ENCODE measurements at places on chromosomes 2 and 18. TPM values are rescaled to one million over a fixed set of nuclear protein-coding genes. Genes with fewer than 3 reads are reported as not detected.

- H3K4me3 ChIP-seq, result no peak overlapping the region
- H3K27me3 ChIP-seq, result no peaks in the 10 kb centered on the region
- no peak overlapping the region for H3K27ac ChIP-seq
- H3K4me1 ChIP-seq, result no peaks in the 10 kb centered on the region
- H3K36me3 ChIP-seq, result no peaks in the 10 kb centered on the region
- no peak for DNase-seq
These were observed 48.9 kb upstream of the LRP1B start for GRCh38 chr2:142179686-142180085.

DNA sequence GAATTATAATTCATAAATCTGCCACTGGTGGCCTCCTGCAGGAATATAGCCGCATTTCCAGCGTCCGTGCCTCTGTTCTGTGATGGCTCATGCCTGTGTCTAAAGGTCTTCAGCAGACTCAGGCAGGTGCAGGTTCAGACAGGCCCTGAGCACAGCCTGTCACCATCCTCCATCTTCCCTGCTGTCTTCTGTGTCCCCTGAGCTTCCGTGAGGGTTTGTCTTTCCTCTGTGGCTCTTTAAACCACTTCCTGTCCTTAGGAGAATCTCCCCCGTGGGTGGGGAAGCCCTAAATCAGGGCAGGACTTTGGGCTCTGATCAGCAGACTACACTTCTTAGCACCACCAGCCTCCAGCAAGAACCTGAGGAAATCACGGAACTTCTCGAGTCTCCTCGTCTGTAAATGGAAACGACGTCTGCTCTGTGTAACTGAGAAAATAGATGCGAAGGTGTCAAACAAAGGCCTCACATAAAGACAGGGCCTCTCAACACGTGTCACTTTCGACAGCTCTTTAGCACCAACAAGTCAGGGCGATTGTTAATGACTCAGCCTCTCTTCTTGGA lies 24.1 kb upstream of the NFATC1 start:
- no peaks in the 10 kb centered on the region for H3K36me3 ChIP-seq
- peak overlapping the region; percentile 59 for H3K27ac ChIP-seq
- no peaks in the 10 kb centered on the region for H3K27me3 ChIP-seq
- no peak for DNase-seq
- peaks cover 17% of the 10 kb centered on the region for H3K4me1 ChIP-seq

GRCh38 chr18:35491700-35492077 lies 6.1 kb downstream of the INO80C start:
- H3K27ac ChIP-seq, result no peak overlapping the region
- peaks cover 28% of the 10 kb centered on the region for H3K4me1 ChIP-seq
- DNase-seq, result no peak
- H3K27me3 ChIP-seq, result no peaks in the 10 kb centered on the region
- H3K36me3 ChIP-seq, result peaks cover 4% of the 10 kb centered on the region

GRCh38 chr2:23448906-23449305 lies 63.9 kb downstream of the KLHL29 start:
- H3K4me1 ChIP-seq, result peaks cover 5% of the 10 kb centered on the region
- DNase-seq, result no peak
- peaks cover 33% of the 10 kb centered on the region for H3K27me3 ChIP-seq
- no peak overlapping the region for H3K4me3 ChIP-seq

DNA sequence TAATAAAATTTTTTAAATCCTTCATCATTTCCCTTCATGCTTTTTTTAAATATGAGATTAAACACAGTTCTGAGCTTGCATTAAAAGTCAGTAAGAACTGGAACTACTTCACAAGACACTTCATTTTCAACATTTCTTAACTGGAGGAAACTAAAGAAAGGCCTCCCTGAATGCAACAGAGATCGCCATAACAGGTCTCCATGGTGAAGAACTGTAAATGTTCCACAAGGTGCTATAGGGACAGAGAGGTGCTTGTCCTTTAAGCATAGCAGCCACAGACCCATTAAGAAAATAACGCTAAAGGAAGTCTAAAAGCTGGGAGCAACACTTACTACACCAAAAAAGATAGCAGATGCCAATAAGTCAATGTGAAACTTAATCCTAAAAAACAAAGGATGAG lies 8.5 kb downstream of the STAM2 start:
- H3K27me3 ChIP-seq, result no peaks in the 10 kb centered on the region
- H3K4me3 ChIP-seq, result no peak overlapping the region
- H3K27ac ChIP-seq, result no peak overlapping the region
- H3K4me1 ChIP-seq, result peaks cover 26% of the 10 kb centered on the region

GRCh38 chr2:56325661-56326345 lies 142.0 kb downstream of the CCDC85A start:
- no peaks in the 10 kb centered on the region for H3K27me3 ChIP-seq
- H3K27ac ChIP-seq, result no peak overlapping the region
- H3K4me3 ChIP-seq, result no peak overlapping the region
- no peaks in the 10 kb centered on the region for H3K36me3 ChIP-seq

DNA sequence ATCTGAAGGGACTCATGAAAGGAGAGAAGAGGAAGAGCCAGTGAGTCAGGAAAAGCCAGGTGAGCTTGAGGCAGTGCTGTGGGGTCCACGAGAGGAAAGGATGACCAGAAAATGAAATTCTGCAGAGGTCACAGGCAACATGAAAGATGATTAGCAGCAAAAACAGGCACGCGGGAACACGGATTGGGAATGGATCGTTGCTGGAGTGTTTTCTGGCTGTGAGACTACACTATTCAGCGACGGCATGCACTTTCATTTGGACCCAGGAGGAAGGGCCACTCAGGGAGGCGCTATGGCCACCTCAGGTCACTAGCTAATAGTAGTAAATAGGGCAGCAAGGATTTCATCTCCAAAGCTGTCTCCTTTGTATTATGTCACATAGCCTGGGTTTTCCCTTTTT lies 44.8 kb downstream of the ZNF532 start:
- H3K27me3 ChIP-seq, result peaks cover 37% of the 10 kb centered on the region
- DNase-seq, result no peak
- peaks cover 23% of the 10 kb centered on the region for H3K4me1 ChIP-seq
- no peak overlapping the region for H3K4me3 ChIP-seq
- H3K36me3 ChIP-seq, result peaks cover 3% of the 10 kb centered on the region
- H3K27ac ChIP-seq, result no peak overlapping the region

DNA sequence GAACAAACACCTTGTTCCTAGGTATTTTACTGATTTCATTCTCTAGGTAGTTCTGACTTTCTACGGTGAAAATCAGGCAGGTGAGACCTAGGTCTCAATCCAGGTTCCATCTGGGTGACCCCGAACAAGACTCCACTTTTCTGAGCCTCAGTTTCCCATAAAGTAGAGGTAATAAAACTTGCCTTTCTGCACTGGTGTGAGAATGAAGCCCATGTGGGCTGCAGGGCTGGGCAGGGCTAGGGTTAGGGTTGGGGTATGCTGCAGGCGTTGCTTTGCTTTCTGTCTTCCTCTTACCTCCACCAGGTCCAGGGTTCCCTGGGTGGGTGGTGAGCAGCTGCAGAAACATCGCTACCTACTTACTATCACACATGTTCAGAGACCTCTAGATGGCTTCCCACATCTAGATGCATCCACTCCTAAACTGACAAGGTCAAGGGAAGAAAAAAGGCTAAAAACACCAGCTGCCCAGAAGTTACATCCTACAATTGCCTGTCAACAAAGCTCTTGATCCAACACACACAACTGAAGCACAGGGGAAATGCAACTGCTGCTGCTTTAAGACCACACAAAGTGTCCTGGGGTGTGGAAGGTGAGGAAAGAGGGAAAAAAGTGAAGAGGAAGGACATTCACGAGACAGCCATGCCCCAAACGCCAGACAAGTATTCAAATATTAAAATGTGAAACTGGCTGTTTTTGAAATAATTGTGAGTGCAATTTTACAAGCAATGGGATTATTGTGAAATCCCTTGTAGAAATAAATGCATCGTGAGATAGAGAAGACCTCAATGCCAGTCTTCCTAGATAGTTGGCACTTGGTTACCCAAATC lies 23.5 kb downstream of the MBP start:
- peaks cover 11% of the 10 kb centered on the region for H3K36me3 ChIP-seq
- peaks cover 73% of the 10 kb centered on the region for H3K4me1 ChIP-seq
- H3K4me3 ChIP-seq, result peak overlapping the region; percentile 57
- DNase-seq, result no peak
- H3K27me3 ChIP-seq, result no peaks in the 10 kb centered on the region
- peak overlapping the region; percentile 97 for H3K27ac ChIP-seq

- H3K4me1 ChIP-seq, result no peaks in the 10 kb centered on the region
- no peaks in the 10 kb centered on the region for H3K36me3 ChIP-seq
- H3K27me3 ChIP-seq, result peaks cover 16% of the 10 kb centered on the region
- no peak for DNase-seq
These were observed 5.5 kb downstream of the BOK start for GRCh38 chr2:241563981-241564595.

DNA sequence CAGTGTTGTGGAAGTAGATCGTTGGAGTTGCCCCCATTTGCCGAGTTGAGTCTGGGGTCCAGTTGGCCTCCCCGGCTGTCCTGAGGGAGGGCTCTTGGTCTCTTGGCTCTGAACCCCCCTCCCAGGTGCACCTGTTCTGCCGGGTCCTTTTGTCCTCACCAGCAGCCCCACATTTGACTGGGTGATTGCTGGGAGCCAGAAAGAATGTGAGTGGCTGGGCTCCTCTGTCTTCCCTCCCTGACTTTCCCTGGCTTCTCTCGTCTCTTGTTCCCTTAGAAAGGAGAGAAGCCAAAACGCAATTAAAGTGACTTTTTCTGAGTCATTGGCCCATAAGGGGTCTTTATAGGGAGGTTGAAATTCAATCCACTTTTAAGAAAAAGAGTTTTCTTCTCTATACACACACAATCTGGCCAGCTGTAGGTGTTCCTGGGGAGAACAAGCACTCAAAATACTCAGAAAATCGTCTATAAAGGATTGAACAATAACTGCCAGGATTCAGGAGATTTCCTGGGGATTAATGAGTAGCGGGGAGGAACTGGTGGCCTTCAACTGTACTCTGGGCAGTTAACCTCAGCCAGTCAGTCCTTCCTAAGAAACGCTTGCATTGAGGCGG lies 131.0 kb downstream of the TMEM182 start:
- H3K36me3 ChIP-seq, result no peaks in the 10 kb centered on the region
- no peaks in the 10 kb centered on the region for H3K4me1 ChIP-seq
- DNase-seq, result no peak
- no peak overlapping the region for H3K4me3 ChIP-seq
- H3K27ac ChIP-seq, result no peak overlapping the region
- H3K27me3 ChIP-seq, result no peaks in the 10 kb centered on the region

DNA sequence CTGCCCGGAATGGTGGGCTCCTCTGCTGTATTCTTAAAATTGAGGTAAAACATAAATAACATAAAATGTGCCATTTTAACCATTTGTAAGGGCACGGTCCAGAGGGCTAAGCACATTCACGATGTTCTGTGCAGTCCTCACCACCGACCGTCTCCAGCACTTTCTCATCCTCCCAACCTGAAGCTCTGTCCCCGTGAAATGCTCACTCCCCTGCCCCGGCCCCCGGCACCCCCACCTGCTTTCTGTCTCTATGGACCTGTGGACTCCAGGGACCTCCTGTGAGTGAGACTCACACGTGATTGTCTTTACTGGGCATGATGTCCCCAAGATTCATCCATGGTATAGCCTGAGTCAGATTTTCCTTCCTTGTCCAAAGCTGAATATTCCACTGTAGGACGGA lies 38.7 kb upstream of the CTDP1 start:
- H3K4me1 ChIP-seq, result no peaks in the 10 kb centered on the region
- H3K27ac ChIP-seq, result no peak overlapping the region
- H3K27me3 ChIP-seq, result peaks cover 22% of the 10 kb centered on the region

Gene CD8B2
- total RNA-seq, result not detected

Gene CD8B
- total RNA-seq, result not detected

Gene GPR155
- total RNA-seq, result 16.7 TPM

Gene ELP2
- 152 TPM for total RNA-seq

Gene SUMO1
- total RNA-seq, result 72.1 TPM

Measured in T-helper 17 cell (primary cell).